ENCODE measurements at places on chromosomes 1 and 21.

GRCh38 chr1:222522105-222522915, 25.6 kb downstream of the HHIPL2 start:
- DNase-seq = no peak

DNA sequence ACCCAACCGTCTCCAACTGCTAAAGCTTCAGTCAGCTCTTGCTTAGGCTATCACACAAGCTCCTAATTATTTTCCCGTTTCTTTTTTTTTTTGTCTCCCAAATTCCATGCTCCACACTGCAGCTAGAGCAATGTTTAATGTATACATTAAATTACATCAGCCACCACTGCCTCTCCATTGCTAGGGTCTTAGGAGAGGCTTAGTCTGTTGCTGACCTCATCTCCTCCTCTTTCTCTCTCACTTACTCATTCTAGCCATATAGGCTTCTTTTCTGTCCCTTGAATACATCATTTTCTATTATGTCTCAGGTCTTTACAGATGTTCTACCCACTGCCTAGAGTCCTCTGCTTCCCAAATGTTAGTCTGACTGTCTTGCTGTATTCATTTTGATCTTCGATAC, 138.1 kb upstream of the ST6GALNAC5 start:
- no peak for DNase-seq

DNA sequence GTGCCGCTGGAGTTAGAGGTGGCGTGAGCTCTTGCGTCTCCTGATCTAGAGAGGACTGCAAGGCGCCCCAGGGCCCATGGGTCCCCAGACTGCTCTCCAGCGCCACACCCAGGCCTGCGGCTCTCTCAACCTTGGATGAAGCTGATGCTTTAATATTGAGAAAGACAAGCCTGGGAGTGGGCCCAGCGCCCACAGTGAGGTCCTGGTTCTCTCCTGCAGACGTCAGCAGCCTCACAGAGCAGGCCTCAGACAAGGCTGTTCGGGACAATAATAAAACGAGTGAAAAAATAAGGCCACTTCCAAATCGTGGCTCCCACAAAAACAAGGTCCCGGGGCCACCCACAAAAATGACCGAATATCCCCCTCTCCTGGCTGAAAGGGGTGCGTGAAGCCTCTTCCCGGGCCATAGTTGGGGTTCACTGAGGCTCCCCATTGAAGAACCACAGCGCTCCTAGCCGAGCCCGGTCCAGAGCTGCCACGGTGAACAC, 6.0 kb upstream of the DNMT3L start:
- peak; percentile 5 for DNase-seq

GRCh38 chr21:42145569-42146272, 73.2 kb upstream of the ABCG1 start:
- peak; percentile 17 for DNase-seq

GRCh38 chr1:218850367-218850766, 323.3 kb upstream of the LYPLAL1 start:
- DNase-seq = no peak

DNA sequence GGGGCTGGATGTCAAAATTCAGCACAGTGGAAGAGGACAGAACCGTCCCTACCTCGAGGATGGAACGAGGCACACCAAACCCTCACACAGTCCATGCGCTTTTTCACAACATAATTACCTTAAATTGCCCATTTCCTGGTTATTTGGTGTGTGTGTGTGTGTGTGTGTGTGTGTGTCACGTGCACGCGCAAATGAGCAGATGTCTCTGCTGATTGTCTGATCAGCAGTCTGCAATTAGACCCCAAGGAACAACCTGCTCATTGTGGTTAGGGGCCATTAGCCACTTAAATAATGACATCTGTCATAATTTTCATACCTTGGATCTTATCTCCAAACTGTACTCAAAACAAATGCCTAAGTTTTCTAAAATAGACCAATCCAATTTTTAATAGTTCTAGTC, 23.2 kb downstream of the AVPR1B start:
- no peak for DNase-seq

- no peak for DNase-seq
Observed at GRCh38 chr1:115826628-115827027, 14.3 kb downstream of the NHLH2 start.

DNA sequence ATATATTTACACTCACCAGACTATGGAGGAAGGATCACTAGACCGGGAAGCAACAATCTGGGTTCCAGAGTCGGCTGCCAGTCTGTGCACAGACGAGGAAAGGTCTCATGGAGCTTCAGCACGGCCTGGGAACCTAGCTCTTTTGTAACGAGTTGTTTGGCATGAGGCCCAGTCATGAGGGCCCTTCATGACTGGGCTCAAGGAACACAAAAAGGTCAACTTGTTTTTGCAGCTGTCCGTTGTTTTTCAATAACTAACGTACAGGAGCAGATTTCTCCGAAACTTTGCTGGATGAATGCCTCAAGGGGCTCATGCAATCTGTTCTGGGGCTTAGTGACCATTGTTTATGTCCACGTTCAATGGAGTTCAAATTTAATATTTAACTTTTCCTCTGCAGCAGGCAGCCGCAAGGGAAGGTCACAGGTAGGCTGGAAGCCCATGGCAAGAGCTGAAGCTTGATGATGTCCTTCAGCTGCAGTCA, 5.9 kb upstream of the STUM start:
- DNase-seq = no peak

- DNase-seq = no peak
Observed at GRCh38 chr1:157574836-157575235, 22.5 kb upstream of the FCRL5 start.

DNA sequence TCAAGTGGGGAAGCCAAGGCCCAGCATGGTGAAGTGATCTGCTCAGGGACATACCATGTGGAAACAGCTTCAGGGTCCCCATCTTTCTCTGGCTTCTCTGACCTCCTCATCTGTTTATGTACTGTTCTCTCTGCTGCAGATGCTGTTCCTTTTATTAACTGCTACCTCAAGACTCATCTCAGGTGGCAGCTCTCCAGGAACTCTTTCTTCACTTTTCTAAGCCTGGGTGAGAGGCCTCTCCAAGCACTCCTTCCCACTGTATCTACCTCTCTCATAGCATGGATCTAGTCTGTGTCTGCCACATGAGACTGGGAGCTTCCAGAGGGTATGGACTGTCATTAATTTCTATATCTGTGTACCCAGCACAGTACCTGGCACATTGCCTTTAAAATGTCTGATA, 73.4 kb upstream of the PPM1J start:
- DNase-seq = no peak

DNA sequence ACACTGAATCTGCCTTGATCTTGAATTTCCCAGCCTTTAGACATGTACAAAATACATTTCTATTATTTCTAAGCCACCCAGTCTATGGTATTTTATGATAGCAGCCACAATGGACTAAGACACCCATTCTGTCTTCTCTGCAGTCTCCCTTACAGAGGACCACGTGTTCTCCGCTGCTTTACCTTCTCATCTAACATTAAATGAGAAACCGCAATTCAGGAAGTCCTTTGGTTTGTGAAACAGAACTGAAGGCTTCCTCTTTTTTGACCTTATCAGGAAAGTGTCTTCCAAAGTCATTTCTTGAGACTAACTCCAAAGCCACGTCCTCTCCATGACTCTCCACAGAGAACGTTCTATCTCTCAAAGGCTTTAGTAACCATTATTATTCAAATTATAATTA, 560.1 kb downstream of the OMA1 start:
- DNase-seq = no peak

DNA sequence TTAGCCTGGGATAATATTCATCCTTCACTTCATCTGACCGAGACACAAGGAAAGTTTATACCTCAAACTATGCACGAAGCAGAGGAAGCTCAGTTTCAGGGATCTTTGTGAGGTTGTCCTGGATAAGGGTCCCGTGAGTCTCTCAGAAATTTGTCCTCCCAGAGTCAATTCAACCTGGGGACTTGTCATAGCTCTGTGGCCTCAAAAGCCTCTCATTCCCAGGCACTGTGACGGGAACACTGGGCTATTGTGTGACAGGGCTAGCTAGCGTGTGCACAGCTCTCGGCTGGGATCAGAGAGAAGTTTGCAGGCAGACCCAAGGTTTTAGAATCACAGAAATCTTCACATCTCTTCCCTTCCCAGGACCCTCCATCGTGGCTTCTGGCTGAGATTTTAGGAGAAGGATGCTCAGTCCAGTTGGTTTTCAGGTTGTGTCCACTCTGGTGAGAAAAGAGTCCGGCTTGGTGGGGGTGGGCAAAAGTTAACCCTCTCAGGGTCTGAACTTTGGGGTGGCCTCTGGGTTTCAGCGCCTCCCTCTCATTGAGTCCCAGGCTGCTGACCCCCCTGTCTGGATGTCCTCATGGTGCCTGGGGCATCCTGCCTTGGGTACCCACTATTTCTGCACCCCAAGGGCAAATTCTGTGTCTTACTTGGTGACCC, 20.4 kb upstream of the LBR start:
- DNase-seq = no peak

- DNase-seq = no peak
Observed at GRCh38 chr1:7610106-7610731, 160.9 kb upstream of the VAMP3 start.

- no peak for DNase-seq
Observed at GRCh38 chr1:51044199-51044598, 57.8 kb upstream of the C1orf185 start.

GRCh38 chr1:22078133-22078532, 25.6 kb downstream of the CDC42 start:
- no peak for DNase-seq

GRCh38 chr1:13737398-13737797, 37.4 kb downstream of the PRDM2 start:
- DNase-seq = no peak

DNA sequence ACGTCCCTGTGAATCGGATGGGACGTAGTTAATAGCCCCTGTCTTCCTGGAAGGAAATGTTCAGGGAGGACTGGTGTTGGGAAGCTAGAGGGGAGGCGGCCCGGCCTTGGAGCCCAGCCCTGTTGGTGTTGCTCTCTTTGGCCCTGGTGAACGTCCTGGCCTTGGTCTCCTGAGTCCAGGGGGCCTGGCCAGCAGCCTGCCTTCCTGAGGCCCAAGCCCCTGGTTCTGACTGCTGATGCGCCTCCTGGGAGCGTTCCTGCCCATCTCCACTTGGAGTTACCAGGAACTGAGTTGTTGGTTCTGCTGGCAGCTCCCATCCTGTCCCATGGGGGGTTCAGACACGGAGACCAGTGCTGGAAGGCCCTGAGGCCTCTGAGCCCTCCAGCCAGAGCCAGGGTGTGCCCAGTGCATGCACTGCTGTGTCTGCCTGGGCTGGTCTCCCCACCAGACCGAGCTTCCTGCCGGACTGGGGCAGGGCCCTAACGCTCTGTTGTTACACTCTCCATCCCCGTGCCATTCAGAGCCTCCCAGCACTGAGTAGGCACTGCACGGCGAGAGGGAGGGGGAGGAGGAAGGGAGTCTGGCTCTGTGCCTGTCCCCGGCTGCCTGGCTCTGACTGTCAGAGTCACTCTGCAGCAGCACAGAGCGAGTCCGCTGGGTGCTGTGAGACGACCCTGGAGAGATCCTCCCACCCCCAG, 382.5 kb upstream of the VAMP3 start:
- no peak for DNase-seq

GRCh38 chr21:28086861-28087581, 905.7 kb downstream of the LTN1 start:
- DNase-seq = no peak

DNA sequence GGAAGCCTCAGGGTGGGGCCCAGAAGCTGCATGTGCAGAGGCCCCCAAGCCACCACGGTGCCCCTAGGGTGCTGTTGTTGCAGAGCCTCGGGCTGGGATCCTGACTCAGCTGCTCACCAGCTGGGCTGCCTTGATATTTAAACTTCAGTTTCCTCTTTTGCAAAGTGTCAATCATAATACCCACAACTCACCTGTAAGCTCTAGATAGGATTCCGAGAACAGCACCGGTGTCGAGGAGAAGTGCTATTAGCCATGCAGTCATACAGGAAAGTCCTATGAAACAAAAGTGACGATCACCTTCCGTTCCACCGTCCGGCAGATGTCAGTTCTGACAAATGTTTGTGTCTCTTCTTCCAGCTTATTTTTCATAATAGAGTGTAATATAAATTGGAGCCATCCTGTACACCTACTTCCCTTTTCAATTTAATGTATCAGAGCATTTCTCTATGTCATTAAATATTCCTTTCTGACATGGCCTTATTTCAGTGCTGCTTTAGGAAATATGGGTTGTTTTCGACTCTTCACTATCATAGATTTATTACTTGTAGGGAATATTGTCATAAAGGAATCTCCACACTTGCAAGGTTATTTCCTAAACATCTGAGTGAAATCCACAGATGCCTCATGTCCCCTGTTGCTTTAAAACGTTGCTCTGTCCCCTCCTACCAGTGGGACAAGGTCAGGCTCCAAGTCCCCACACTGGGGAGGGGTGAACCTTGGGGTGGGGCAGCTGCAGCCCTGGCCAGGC, 100.8 kb downstream of the SIK1 start:
- no peak for DNase-seq

- DNase-seq = no peak
Observed at GRCh38 chr1:204888294-204888693, 17.6 kb downstream of the NFASC start.

GRCh38 chr1:222583079-222583478, 6.7 kb downstream of the TAF1A start:
- DNase-seq = peak; percentile 56

DNA sequence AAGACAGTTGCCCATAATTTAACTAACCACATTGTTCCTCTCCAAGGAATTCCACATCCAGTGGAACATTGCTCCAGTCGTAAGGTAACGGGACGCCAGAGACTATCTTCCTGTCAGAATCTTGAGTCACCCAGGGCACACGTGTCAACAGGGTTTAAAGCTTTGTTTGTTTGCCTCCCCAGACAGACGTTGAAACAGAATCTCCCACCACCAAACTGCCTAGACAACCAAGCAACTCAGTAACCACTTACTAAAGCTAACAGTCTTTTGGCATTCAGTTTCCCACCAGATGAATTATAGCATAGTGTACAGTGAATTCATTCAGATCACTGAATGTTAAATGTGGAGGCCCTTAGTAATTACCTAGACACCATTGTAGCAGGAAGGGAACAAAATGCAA, 439.5 kb downstream of the PLPP3 start:
- DNase-seq = no peak

DNA sequence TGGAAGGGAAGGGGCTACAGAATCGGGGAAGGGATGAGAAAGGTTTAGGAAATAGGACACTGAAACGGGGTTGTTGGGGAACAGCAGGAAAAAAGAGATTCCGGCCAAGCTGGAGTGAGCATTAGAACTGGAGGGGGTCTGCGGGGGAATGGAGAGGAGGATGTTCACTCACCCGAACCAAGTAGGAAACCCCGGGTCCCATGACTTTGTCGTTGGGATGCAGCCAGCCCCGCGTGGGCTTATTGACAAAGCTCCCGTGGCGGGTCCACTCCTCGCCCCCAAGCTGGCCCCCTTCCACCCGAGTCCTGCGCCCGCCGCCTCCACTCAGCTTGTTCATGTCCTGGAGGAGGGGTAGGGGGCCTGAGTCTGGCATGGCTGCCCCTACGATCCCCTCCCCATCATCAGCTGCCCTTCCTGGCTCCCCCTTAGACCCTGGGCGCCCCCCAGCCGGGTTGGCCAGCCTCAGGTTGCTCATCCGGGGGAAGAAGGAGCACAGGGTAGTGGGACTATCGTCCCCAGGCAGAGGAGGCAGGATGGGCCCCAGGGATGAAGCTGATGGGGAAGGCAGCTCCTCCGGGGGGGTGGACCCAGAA, 591 bp downstream of the SHC1 start:
- no peak for DNase-seq

GRCh38 chr1:17742583-17742982, 12.6 kb upstream of the ACTL8 start:
- DNase-seq = no peak

- DNase-seq = no peak
Observed at GRCh38 chr1:78104322-78104721, 58.6 kb downstream of the GIPC2 start.

GRCh38 chr1:155977690-155978324, 540 bp downstream of the ARHGEF2 start:
- no peak for DNase-seq

GRCh38 chr1:170674239-170674638, 10.3 kb downstream of the PRRX1 start:
- DNase-seq = no peak
